ENCODE measurements at places on chromosomes 3 and 15.

- no peak for DNase-seq
Measured at GRCh38 chr3:53673722-53674350, 172.4 kb downstream of the CHDH start.

- no peak for DNase-seq
Measured at GRCh38 chr3:30687930-30688570, 81.6 kb downstream of the TGFBR2 start.

DNA sequence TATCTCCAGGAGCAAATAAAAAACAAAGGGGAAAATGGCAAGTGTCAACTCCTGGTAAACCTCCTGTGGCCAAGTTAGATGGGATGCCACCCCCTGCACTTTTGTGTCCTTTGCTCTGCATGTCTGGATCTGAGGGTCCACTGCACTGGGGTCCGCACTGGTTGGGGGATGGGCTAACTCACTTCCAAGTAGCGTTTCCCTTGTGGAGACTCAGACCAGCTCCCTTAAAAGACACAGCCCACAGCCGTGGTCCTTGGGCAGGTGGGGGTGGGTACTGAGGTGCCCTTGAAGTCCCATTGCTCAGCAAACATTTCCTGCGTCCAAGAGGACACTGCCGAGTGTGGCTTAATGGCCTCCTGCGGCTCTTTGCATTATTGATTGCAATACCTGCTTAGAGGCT lies 188.2 kb downstream of the MEGF11 start:
- no peak for DNase-seq

GRCh38 chr15:61697796-61698195 lies 362.5 kb downstream of the VPS13C start:
- DNase-seq: no peak

GRCh38 chr15:26967719-26968269 lies 3.2 kb upstream of the GABRG3 start:
- no peak for DNase-seq

DNA sequence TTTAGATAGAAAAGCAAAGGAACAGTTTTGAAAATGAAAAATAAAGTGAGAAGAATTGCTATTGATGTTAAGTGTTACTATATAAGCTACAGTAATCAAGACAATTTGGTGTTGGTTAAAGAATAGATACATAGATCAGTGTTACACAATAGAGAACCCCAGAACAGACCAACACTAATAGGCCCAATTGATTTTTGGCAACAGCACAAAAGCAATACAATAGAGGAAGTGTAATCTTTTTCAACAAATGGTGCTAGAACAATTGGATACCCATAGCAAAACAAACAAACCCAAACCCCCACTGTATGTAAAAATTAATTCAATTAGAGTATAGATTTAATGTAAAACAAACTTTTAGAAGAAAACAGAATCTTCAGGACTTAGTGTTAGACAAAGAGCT lies 61.8 kb downstream of the ATP11B start:
- no peak for DNase-seq

DNA sequence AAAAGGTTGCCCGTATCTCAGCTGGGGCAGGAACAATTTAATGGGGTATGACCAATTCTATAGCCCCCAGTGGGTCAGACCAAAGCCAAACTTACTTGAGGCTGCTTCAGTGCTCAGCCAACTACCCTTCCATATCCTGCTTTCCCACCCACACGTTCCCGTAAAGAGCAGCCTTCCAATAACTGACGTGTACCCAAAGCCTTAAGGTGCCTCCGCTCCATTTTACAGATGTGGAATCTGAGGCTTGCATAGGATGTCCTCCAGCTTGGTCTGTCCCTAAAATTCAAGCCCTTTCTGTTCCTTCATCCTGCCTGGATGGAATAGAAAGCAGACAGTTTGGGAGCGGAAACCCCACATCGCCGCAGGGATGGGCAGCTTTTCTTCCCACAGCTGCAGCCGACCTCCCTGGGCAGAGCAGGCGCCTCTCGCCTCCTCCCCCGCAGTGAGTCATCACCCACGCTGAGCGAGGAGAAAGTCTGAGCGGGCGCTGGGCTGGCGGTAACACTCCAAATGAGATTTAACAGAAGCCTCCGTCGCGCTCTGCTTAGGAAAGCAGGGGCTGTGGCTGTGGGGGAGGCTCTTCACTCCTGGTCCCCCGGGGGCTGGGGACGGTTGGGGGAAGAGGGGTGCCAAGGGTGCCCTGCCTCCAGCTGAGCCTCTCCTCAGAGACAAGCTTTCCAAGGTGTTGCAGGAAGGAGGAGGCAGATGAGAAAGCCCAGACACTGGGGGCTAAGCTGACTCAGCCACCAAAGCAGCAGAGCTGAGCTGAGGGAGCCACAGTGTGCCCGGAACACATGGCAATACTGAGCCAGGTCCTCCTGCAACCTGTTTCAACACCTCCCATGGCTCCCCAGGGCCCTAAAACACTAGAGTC lies 57.8 kb upstream of the HRH1 start:
- DNase-seq: no peak

- DNase-seq: no peak
Measured at GRCh38 chr15:70879401-70879800, 12.8 kb downstream of the THAP10 start.

DNA sequence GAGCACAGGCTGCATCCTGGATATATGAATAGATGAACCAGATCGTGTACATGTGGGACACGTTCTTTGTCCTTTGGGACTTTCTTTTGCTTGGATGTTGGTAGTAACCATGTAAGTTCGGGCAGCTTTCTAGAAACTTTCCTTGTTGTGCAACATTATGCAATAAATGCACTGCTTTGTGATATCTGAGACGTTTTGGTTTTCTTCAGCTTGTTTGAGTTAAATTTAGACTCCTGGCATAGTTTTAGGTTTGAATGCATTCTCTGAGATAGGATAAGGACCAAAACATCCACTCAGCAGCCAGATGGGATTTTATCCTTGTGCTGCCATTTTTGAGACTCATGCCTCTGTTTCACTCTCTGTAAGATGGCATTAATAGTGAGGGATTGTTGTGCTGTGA lies 158.9 kb downstream of the IGF1R start:
- no peak for DNase-seq

DNA sequence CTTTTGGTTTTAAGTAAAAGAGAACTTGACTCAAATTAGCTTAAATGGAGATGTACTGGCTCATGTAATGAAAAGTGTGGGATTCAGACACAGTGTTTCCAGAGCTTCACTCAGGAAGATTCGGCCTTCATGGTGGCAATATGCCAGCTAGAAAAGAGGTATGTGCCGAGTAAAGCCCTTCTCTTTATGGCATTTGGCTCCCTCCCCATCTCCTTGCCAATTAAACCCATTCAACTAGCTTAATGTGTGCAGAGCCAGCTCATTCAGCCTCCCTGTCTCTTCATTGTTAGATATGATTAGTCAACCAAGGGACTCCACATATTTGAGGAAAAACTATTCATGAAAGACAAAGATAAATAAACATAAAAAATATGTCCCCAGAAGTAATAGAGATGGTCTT lies 15.0 kb upstream of the TRANK1 start:
- no peak for DNase-seq

DNA sequence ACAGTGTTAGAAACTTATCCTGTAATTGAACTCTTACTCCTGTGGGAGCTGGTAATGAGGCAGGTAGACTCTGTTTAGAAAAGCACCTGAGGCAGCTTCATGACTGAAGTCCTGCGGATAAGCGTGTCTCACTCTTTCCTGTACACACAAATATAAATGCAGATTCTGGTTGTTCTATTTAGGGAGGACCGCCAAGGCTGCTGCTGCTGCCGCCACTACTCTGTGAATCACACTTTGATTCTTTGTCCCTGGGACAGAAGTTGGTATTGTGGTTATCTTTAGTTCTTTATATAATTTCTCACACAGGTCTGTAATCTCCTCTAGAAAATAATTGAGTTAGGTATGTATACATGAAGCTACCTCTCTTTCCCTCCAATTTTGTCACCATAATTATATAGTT lies 3.6 kb downstream of the LSAMP start:
- no peak for DNase-seq

DNA sequence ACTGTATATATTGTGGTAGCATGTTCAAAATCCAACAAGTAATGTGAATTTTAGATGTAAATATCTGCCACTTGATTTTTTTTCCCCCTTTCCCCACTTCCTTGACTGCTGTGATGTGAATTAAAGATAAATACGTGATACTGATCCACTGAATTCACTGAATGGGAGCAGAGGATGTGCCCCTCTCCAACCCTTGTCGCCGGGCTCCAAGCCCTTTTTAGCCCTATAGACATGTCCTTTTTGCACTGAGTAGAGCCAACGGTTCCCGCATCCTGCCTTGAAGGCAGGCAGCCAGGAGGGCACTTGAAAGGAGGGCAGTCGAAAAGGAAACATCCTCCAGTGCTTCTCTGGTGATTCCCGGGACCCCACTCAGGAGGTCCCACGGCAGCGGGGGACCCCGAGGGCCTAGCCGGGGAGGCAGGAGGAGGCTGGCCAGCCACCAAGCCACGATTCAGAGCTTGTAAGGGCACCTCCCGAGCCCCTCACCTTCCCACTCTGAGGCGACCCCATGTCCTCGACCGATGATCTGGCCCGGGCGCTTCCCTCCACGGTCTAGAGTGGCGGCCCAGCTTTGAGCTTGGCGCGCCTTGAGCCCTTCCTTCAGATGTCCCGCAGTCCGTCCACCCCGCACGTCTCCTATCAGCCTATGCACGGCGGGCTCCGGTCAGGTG lies 901 bp upstream of the MANF start:
- DNase-seq: no peak

DNA sequence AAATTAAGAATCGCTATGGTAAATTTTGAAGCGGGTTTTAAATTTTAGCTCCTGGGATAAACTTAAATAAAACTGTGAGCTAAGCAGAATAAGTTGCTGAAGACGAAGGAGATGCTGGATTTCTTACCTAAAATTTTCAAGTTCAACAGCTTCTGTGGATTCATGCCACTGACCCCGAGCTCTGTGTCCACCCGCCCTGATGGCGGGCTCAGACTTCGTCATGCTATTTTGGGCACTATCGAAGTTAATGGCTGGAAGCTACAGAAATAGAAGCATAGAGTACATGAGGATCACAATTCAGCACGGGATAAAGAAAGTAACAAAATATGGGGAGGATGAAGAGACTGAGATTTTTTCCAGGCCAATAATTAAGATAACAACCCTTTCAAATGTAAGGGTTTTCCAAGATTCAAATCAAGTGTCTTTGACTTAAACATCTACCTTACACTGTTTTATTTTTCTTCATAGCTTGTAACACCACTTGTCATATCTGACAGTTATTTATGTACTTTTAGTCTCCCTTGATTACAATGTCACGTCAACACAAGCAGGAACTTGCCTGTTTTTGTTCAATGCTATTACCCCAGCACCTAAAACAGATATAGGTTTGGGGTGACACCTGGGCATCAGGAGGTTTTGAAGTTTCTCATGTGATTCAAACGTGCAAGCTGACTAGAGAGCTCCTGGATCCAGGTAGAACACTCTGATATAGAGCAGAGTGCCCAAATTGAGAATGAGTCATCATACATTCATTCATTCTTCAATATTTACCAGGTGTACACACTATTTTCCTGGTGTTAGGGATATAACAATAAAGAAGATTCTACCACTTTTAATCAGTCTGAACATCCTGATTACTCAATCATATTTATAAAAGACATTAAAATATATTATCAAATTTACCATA lies 23.0 kb downstream of the NEK10 start:
- DNase-seq: no peak

GRCh38 chr3:106014971-106015370 lies 146.2 kb upstream of the CBLB start:
- DNase-seq: no peak

GRCh38 chr3:33940736-33941135 lies 142.3 kb downstream of the PDCD6IP start:
- DNase-seq: no peak

GRCh38 chr3:122415762-122416654 lies at the start of gene WDR5B:
Gene WDR5B, minus strand, starts transcription at chr3:122416062. Its CDS starts 534 bp downstream, at chr3:122415528.
- peak; percentile 98 for DNase-seq

DNA sequence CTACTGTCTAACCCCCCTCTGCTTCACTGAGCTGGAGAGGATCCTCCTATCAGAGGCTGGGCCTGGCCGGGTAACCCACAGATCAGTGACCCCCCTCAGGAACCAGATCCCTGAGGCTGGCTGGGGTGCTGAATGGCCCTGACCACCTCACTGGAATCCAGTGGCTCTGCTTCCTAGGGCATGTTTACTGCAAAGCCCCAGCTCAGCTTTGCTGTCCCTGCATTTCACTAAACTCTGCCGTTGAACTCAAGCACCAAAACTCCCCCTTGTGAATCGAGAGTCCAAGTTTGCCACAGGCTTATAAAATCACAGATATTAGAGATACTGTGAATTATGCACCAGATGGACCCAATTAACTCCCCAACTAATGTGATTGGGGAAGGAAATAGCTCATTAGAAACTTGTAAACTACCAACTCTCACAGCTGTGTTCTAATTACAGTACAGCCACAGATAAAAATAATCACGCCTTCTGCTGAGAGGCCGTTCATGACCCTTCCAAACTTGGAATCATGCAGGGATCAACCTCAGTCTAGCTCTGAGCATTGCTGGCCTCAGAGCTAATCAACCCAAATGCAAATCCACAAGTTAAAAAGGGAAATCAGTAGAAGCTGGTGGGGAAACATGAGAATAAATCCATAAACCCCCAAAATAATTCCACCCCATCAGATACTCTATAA lies 47.0 kb downstream of the OCA2 start:
- no peak for DNase-seq
